ENCODE measurements at places on chromosomes 3 and 15. TPM values are rescaled to one million over a fixed set of nuclear protein-coding genes. Genes with fewer than 3 reads are reported as not detected.

The PLA2G4E gene
- 0.03 TPM for polyA plus RNA-seq

The TNNC1 gene
- 3.1 TPM for polyA plus RNA-seq

The CAMKV gene
- not detected for polyA plus RNA-seq

The SERPINI2 gene
- polyA plus RNA-seq, result 0.08 TPM

The AQP9 gene
- 1.1 TPM for polyA plus RNA-seq

The VGLL3 gene
- 5.7 TPM for polyA plus RNA-seq

The TLR9 gene
- 0.33 TPM for polyA plus RNA-seq

The C15orf62 gene
- 1.2 TPM for polyA plus RNA-seq

The CCR9 gene
- polyA plus RNA-seq, result not detected

The PDZRN3 gene
- polyA plus RNA-seq, result 98.0 TPM

The PCOLCE2 gene
- 82.8 TPM for polyA plus RNA-seq

The ITIH4 gene
- 5.0 TPM for polyA plus RNA-seq

The CDC25A gene
- 0.32 TPM for polyA plus RNA-seq

The FBXL2 gene
- polyA plus RNA-seq, result 5.2 TPM

The CTNNB1 gene
- polyA plus RNA-seq, result 230 TPM

The UPK1B gene
- 19.5 TPM for polyA plus RNA-seq

DNA sequence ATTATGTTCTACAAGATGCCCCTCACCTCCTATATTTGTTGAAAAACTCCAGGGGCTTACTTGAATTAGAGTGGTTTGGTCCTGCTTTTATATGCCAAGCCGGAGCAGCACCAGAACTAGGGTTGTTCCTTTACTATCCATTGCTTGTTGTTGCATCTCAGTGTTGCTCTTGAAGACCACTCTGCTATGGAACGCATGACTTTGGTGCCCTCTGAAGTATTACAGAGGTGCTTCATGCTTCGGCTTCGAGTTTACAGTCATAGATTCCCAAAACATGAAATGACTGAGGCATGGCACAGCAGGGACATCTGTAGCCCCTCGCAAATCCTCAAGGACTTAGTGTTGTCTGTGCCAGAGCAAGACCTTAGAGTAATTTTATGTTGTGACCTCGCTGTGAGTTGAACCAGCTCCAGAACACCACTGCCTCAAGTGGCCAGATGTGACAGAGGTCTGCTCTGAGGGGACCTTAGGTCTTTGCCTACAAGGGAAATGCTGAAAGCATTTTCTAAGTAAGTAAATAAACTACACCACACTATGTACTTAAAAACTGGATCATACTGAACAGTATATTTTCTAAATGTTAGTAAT lies 67.2 kb upstream of the SIAH2 start:
- no peak for DNase-seq

DNA sequence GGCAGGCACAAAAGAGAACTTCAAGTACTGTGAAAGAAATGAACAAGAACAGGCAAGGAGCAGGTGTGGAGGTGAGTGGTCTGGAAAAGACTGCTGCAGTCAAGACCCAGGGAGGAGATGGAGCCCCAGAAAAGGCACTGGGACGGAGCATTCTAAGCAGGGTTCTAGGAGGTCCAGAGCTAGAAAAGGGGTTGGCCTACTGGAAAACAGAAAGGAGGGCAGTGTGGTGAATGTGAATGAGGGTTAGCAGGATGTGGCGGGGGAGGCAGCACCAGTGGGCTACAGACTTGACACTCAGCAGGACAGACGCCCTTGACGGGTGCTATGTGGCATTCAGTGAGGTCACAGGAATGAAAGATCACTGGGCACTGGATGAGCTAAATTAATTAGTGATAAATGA lies 75.7 kb downstream of the SENP2 start:
- DNase-seq, result no peak

DNA sequence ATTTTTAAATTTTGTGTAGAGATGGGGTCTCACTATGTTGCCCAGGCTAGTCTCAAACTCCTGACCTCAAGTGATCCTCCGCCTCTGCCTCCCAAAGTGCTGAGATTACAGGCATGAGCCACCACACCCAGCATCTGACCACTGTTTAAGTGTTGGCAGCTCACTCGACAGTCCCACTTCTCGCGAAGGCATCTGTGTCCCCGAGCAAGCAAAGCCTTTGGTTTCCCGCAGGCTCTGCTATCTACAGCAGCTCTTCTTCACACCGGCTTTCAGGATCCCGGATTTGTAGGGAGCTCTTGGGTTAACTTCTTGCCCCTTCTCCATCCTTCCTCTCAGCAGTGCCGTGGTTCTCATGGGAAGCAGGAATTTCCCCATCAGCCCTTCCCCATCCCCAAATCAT lies 240.9 kb downstream of the VPS13C start:
- DNase-seq, result no peak

GRCh38 chr3:116553355-116553754 lies 108.1 kb upstream of the LSAMP start:
- no peak for DNase-seq

- DNase-seq, result no peak
These were observed 208.6 kb downstream of the GAP43 start for GRCh38 chr3:115831864-115832263.

GRCh38 chr15:69729167-69729748 lies 276.6 kb downstream of the RPLP1 start:
- no peak for DNase-seq

DNA sequence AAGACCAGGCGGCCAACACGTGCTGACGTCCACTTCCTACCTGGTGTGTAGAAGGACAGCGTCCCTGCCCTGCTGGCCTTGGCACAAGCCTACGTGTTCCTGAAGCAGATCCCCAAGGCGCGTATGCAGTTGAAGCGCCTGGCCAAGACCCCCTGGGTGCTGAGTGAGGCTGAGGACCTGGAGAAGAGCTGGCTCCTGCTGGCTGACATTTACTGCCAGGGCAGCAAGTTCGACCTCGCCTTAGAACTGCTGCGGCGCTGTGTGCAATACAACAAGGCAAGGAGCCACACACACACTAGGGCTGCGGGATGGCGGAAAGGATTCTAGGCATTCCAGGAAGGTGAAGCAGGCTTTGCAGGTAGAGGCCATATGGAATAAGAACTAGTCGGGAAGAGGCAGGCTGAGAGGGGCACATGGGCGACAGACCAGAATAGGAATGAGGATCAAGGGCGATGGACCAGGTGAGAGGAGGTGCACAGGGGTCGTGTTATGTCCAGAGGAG lies 15.9 kb downstream of the CSRNP1 start:
- DNase-seq, result no peak

DNA sequence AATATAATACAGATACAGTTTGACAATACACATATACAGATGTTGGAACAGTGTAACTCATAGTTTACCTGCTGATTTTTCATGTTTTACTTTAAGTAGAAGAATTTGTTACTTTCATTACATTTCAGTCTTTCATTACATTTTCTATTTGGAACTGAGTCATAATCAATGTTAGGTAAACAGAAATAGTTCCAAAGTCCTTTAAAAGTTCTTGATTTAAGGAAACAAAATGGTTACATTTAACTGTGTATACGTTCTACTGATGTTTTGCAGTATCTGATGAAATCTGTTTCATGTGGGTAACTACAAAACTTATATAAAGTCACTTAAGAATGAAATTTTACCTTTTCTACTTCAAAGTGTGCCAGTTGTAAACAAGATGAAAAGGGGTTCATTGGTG lies 721.2 kb downstream of the NAALADL2 start:
- no peak for DNase-seq

- DNase-seq, result peak; percentile 26
These were observed 55.3 kb downstream of the SLC28A2 start for GRCh38 chr15:45307230-45307924.

DNA sequence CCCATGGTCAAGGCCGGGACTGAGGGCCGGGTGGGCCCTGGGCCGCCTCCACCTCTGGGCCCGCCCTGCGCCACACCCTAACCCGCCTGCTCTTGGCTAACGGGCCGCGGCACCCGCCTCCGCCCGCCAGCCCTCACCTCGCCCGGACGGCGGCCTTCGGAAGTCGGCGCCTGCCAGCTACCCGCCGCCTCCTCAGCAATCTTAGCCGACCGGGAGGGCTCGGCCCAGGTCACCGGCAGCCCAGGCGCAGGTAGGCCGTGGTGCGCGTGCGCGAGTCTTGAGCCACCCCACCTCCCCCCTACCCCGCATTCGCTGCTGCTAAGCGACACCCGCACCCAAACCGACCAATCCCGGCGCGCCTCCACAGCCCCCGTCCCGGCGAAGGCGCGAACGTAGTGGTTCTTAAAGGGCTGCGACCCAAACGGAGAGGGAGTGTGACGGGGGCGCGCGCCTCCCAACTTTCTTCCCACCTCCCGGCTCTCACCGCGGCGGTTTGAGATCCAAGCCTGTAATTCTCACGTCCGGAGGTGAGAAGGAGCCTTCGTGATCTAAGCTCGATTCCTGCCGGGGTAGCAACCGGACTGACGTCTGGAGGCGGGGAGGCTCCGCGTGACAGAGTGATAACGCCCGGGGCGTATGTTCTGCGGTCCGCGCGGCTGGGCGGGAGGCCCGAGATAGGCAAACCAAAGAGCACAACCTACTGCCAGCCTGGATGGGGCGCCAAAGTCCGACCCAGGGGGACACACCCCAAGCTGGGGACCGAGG lies at the start of gene SEC22C:
SEC22C (minus strand) TSS at position 259 of the 765 bp plus-strand sequence. CDS start 12,921 bp downstream, outside the sequence.
- DNase-seq, result peak; percentile 85

GRCh38 chr15:78930577-78931388 lies 14.1 kb downstream of the CTSH start:
- DNase-seq, result peak; percentile 93

DNA sequence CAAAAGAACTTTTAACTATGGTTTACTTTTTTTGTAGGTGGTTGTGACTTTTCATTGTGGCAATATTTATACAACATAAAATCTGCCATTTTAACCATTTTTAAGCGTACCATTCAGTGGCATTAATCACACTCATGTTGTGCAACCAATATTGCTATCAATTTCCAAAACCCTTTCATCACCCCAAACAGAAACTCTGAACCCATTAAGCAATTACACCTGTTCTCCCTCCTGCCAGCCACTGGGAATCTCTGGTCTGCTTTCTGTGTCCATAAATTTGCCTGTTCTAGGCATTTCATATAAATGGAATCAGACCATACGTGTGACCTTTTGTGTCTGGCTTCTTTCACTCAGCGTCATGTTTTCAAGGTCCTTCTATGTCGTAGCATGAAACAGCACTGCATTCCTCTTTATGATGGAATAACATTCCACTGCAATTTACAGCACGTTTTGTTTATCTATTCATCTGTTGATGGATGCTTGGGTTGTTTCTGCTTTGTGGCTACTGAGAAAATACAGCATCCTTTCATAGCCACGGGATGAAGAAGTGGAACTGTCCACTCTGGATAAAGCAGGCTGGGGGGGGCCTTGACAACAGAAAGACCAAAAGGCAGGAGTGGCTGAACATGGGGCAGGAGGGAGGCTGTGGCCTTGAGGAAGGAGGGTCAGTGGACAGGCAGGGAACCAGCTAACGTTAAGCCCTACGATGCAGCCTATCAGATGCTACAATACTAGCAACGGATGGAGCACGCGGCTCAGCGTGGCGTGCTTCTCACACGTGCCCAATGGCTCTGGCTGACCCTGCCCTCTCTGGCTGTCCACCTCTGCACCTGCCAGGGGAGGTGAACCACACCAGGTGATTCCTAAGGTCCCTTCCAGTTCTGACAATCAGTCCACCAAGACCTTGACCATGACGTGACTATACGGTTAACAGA lies 110.9 kb downstream of the SEC22A start:
- no peak for DNase-seq

GRCh38 chr3:150062492-150062891 lies 91.8 kb upstream of the PFN2 start:
- no peak for DNase-seq

DNA sequence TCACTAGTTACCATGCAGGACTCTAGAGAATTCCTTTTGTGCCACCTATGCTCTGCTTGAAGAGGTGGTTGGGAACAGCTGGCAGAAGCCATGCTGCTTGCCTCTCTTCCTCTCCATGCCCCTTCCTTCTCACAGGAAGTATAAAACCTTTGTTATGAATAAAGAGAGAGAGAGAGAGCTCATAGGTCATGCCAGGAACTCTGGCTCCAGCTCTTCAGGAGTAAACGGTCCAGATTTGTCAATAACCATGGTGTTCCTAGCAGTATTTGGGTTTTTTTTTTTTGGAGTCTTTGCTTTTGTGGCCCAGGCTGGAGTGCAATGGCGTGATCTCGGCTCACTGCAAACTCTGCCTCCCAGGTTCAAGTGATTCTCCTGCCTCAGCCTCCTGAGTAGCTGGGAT lies 97.7 kb upstream of the SLC4A7 start:
- no peak for DNase-seq

- DNase-seq, result no peak
These were observed 42.2 kb downstream of the B3GNT5 start for GRCh38 chr3:183295211-183295610.

DNA sequence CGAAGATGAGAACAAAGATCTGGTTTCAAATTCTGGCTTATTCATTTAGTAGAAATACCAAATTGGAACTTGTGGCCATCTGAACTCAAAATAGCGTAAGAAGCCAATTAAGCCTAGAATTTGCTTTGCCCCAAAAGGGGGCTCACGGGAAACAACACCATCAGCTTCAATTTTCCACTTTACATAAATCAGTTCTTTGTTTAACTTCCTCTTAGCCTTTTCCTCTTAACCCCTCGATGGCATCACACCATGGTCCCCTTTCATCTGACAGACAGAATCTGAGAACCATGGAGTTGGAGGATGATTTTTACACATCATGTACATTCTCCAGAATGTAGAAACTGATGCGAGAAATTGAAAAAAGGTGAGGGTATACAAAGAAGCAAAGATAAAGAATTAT lies 207.0 kb downstream of the FOXP1 start:
- no peak for DNase-seq

- DNase-seq, result no peak
These were observed 161.1 kb upstream of the TBL1XR1 start for GRCh38 chr3:177358091-177358976.

- DNase-seq, result no peak
These were observed 256.9 kb upstream of the TGFBR2 start for GRCh38 chr3:30349507-30349906.

- DNase-seq, result no peak
These were observed 301.1 kb upstream of the ARPP21 start for GRCh38 chr3:35338186-35338585.

GRCh38 chr15:92049290-92049989 lies 195.9 kb downstream of the SLCO3A1 start:
- DNase-seq, result no peak

GRCh38 chr3:148815316-148816110 lies 12.1 kb upstream of the CPB1 start:
- DNase-seq, result peak; percentile 20

GRCh38 chr3:188822411-188822810 lies 349.4 kb upstream of the TPRG1 start:
- DNase-seq, result no peak

- no peak for DNase-seq
These were observed 151.2 kb upstream of the RORA start for GRCh38 chr15:61380270-61380669.
